Uterus (tissue), 4 donors: ENCODE measurements at places on chromosomes 2 and 18. TPM values are rescaled to one million over a fixed set of nuclear protein-coding genes. Genes with fewer than 3 reads are reported as not detected.

DNA sequence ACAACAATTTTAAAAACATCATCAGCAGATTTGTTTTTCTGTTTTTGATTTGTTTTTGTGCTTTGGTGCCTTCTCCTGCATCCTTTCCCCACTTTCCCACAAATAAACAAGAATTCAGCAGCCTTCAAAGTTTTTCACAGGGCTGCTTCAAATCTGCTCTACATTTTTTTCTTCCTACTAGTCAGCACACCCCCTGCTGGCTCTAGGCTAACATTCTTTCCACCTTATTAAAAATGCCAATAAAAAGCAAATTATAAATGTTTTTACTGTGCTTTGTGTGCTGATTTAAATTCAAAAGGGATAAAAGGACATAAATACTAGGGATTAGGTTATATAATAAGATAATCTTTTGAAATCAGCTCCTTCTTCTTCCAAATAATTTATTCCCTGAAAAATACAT is 6.2 kb upstream of the CNTNAP5 start:
- no peak for DNase-seq

DNA sequence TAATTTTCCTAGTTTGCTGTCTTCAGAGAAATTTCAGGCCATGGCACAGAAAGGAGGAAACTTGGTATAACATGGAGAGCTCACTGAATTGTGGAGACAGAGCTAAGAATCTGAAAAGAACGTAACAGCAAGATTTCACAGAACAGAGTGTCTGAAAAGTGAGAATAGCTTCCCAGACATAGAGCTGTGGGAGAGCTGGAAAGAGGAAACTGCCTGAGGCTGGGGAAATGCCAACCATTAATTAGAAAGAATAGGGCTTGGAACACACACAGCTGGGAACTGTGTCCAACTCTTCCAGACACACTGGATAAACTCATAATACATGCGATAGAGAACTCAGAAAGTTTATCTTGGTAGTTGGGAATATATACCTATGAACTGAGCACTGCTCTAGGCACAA is 51.6 kb upstream of the KYNU start:
- DNase-seq, result no peak

DNA sequence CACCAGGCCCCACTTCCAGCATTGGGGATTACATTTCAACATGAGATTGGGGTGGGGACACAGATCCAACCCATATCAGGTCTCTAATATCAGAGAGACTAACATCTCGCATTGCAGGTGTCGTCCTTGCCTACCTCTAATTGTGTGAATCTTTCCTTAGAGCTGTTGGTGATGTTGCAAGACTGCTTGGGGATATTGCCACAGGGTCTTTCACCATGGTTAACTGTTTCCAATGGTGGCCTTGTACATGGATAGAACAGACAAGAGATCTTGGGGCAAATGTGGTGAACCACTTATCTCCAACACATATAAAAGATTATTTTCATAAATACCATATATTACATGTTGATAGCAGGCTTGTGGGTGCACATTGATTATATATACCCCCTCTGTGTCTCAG is 270.3 kb upstream of the LINC00305 start:
- no peak for DNase-seq

DNA sequence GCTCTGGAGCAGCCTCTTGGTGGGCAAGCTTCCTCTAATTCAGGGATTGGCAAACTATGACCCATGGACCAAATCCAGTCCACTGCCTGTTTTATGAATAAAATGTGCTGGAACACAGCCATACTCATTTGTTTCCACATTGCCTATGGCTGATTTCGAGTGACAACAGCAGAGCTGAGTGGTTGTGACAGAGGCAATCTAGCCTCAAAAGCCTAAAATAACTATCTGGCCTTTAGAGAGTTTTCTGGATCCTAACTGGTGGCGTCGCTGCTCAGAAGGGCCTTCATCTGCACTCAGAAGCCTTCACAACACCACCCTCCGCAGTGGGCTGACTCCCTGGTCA is 147.1 kb downstream of the CCBE1 start:
- no peak for DNase-seq

DNA sequence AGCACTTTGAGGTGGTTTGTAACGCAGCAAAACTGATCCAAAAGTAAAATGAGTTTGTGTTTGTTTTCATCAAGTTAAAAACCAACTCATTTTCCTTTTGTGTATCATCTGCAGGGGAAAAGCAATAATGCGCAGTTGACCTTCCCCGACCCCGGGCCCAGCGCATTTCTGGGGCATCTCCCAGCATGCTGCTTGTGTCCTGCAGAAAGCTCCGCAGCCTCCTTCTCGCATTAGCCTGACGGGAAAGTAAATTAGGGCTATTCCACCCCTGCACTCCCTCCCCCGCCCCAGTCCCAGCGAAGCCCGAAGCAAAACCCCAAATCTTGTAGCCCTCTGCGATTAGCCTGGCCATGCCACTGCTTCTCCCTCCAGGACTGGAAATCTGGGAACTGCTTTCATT is 82.0 kb upstream of the PPM1B start:
- no peak for DNase-seq

- no peak for DNase-seq
These were observed 127.7 kb downstream of the TNS1 start for GRCh38 chr2:217875138-217875537.

DNA sequence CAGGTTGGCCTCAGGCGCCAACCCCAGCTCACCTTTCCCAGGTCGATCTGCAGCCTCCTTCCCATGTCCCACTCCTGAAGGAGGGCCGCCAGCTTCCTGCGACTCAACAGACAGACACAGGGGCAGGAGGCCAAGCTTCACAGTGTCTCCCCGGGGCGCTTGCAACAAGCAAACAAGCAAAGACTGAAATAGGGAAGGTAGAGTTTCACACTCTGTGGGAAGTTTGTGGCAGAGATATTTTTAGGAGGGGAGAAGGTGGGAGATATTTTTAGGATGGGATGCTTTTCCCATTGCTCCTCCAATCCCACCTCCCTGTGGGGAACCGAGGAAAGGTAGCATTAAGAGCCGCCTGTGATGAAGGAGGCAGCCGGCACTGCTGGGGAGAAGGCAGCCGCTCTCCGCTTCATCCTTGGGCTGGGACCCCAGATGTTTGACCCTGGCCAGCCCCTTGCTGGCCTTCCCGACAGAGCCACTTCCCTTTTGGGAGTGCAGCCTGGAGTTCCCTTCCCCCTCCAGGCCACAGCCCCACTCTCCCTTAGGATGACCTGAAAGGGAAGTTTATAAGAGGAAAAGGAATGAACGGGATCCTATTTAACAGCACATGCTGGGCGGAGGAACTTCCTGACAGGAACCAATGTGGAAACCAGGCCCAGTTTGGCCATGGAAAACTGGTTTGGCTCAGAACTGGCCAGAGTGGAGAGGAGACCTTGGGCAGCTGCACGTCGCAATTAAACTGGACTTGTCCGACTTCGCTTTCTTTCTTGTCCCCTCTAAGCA is 142.2 kb upstream of the SMAD2 start:
- DNase-seq, result no peak

Gene OTOS
- total RNA-seq, result not detected

Gene CLEC4F
- total RNA-seq, result 2.6 TPM

Gene RAB31
- 22.9 TPM for total RNA-seq

Gene DTNA
- total RNA-seq, result 13.8 TPM
